ENCODE measurements at places on chromosomes 4 and X.

DNA sequence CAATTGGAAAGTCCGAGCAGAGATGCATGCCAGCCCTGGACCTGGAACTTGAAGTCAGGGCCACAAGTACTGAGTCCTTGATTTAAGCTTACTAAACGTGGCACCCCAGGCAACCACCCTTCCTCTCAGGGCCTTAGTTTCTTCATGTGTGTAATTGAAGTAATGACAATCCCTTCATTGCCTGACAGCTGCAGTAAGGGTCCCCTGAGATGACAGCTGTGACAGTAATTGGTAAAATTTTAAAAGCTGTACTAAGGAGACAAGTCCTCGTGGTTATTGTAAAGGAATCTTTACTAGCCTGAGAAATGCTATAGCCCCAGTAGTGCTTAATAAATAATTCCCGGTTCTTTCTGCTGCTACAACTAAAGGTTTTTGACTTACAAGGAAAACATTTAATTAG, 175.1 kb upstream of the RADX start:
- DNase-seq, result no peak

DNA sequence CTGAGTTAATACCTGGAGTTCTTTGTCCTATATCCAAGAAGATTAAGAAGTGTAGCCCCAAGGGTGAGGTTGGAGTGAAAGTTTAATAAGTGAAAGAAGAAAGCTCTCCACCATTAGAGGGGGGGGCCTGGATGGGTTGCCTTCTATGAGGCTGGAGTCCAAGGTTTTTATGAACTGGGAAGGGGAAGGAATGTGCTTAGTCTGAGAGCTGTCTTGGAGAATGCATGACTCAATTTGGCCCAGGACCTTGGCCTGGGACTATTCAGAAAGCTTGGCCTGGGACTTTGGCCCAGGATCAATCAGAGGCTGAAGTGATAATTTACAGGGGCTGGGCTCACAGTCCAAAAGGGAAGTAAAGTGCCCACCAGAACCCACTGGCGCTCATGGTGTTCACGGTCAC, 1049.0 kb upstream of the GRIA3 start:
- DNase-seq, result no peak

GRCh38 chr4:170229006-170229405, 139.2 kb upstream of the AADAT start:
- no peak for DNase-seq

GRCh38 chrX:152138388-152138784, at the start of gene MAGEA10:
Gene MAGEA10, minus strand, starts transcription at chrX:152138577. Its CDS starts 2,957 bp downstream, at chrX:152135620.
- DNase-seq, result no peak

DNA sequence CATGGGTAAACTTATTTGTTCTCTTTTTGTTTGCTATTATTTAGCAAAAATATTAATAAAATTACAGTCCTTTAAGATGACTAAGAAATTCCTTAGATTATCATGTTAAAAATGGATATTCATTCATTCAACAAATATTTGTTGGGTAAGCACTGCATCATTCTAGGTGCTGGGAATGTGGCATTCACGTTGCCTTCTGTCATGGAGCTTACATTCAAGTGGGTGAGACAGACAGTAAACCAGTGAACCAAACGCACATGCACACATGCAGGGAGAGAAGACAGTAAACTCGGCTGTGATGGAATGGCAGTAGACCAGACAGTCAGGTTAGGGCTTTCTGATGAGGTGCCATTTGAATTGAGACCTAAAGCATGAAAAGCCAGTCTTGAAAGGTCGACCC, 91.8 kb downstream of the STOX2 start:
- DNase-seq, result no peak

GRCh38 chrX:18542905-18543304, 117.5 kb downstream of the CDKL5 start:
- no peak for DNase-seq

DNA sequence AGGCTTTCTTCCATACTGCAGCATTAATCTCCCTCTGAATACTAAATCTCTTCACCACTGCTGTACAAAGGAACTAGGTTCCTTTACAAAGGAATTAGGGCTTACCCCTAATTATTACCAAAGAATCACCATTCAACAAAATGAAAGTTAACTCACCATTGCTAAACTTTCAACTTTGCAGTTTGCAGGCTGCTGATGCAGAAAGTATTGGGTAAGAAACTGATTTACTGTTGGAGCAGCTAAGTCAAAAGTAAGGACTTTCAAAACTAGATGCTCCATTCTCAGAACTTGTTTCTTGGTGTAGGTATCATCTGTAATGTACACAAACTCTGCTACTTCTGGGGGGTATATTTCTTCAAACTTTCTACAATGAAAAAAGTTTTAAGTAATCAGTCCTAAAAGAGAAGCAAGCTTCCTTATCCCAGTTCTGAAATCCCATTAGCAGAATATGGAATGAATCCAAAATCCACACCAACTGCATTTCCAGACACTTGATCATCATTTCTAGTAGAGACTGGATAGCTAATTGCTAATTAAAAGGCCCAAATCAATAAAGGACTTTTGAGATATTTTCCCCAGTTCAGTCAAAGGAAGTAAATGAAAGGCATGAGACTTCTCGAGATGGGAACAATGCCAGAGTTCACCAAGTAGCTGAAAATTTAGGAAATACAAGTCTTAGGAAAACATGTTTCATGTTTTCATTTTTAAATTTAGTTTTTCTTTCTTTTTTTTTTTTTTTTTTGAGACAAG, 4.3 kb downstream of the CCNA2 start:
- DNase-seq, result no peak

- no peak for DNase-seq
Observed at GRCh38 chrX:46913667-46914066, 1.4 kb downstream of the JADE3 start.

DNA sequence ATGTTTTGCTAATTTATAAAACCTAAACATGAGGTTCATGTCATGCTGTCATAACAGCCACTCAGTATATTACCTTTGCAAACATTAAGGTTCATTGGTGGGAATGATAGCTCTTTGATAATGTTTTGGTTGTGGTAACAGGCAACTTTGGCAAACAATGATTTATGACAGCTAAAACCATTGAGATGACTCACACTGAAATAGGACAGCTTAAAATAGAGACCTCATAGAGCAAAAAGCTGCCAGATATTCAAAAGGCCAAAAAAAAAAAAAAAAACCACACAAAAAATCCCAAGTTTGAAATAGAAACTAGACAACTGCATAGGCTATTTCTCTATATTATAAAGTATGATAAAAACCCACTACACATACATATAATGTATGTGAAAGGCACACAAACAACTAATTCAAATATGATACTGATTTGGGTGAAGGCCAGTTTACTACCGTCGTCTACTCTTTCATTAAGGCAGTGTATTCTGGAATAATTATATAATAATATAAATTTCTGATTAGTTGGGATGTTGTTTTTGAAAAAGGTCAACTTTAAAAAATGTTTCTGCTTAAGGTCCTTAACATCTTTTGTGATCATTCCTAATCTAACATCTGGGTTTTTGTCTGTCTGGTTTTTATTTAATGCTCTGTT, 646.0 kb upstream of the PITX2 start:
- DNase-seq, result no peak

GRCh38 chr4:86556791-86557415, 37.2 kb upstream of the PTPN13 start:
- DNase-seq, result no peak

GRCh38 chr4:180947425-180947824, 1295.8 kb upstream of the TENM3 start:
- no peak for DNase-seq

DNA sequence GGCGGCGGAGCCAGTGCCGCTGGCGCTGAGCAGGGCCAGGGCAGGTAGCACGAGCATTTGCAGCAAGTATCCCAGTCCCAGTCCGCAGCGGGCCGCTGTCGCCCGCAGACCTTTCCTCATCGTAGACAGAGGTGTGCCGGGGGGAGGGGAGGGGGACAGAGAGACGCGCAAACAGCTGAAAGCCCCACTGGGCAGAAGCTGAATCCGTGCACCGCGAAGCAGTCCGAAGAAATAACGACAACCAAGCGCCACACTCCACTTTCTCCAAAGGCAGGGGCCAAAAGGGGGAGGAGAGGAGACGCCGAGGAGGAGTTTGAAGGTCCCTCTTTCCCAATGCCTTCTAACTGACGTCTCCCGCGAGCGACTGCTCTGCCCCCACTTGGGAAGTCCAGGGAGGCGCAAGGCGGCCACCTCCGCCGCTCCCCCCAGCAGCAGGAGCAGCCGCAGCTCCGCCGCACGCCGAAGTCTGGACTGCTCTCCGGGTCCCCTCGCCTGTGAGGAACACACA, at the start of gene UNC5C:
Gene UNC5C, minus strand, starts transcription at position 236 of the 508 bp plus-strand sequence.
- DNase-seq, result no peak

DNA sequence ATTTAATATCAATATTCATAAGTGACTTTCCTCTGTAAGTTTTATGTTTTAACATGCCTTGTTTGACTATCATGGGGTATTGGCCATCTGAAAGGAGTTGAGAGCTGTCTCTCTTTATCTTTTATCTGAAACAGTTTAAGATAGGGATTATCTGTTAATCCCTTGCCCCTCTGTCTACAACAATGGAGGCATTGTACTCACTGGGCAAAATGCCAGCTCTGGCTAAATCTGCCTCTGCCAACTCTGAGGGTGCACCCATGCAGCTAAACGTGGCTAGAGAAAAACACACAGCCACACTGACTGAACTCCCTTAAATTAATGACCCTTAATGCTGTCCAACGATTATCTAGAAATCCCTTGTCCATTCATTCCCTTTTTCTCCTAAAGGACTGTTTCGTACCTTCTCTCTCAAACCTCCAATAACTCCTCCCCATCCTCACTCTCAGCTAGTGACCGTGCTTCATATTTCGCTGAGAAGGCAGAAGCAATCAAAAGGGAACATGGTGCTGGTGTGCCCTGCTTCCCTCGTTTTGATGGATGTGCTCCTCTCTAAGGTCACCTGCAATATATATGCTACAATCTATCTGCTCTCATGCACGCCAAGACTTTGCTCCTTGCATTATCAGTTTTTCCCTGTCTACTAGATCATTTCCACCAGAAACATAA, 10.3 kb downstream of the PHKA2 start:
- no peak for DNase-seq

GRCh38 chr4:74543231-74543781, 98.4 kb downstream of the AREG start:
- no peak for DNase-seq

GRCh38 chrX:38982370-38982769, 181.1 kb downstream of the MID1IP1 start:
- DNase-seq, result no peak

GRCh38 chr4:133465022-133465421, 315.9 kb downstream of the PCDH10 start:
- DNase-seq, result no peak

DNA sequence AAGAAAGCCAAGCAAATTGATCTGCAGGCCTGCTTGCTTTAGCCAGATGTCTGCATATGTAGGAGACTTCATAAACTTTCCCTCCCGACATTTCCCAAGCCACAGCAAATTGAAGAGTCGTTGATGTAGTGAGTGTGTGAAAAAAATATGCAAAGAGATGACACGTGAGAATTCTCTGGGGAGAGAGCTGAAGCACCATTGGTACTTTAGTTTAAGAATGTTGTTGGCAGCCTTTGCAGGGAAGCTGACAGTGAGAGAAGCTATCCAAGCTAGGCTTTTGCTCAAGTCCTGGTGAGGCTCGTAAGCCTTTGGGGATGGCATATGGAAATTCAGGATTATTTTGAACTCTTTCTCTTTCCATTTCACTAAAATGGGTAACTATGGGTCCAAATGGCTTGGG, 87.5 kb downstream of the GLRA2 start:
- no peak for DNase-seq

- DNase-seq, result no peak
Observed at GRCh38 chrX:13863324-13863723, 46.4 kb upstream of the GPM6B start.

GRCh38 chrX:38992441-38993096, 191.3 kb downstream of the MID1IP1 start:
- DNase-seq, result no peak

- DNase-seq, result no peak
Observed at GRCh38 chrX:15413101-15413500, 28.9 kb upstream of the VEGFD start.

- DNase-seq, result no peak
Observed at GRCh38 chrX:10038585-10038984, 71.4 kb downstream of the CLDN34 start.

- no peak for DNase-seq
Observed at GRCh38 chrX:126164226-126164625, 1.9 kb downstream of the DCAF12L2 start.

- no peak for DNase-seq
Observed at GRCh38 chr4:1356181-1356998, 9.4 kb downstream of the UVSSA start.

DNA sequence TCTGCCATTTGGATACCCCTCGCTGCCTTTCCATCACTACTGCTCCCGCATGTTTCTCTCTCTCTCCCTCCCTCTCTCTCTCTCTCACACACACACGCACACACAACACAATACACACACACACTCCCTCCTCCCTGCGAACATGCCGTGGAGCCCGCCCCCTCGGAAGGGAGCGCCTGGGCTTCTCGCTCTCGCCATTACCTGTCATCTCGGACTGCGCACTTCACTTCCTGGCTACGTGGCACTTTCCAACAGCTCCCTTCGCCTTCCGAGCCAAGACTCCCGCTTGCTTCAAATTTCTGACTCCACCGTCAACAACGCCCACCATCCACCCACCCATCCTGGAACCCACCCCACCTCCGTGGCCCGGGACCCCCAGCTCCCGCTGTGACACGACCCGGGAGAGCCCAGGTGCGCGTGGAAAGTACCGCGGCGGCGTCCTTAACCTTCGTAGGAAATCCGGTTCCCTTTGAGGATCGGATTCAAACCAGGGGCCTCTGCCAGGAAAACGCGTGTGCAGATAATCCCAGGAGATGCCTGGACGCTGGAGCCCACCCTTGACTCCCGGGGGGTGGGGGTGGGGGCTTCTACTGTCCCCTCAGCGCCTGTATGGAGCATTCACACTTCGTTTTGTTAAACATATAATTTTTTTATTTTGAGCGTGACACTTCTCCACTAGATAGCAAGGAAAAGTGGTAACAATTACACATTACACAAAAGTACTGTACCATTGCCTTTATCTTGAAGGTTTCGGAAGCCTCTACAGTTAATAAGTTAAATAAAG, 12.5 kb downstream of the ARX start:
- DNase-seq, result no peak

DNA sequence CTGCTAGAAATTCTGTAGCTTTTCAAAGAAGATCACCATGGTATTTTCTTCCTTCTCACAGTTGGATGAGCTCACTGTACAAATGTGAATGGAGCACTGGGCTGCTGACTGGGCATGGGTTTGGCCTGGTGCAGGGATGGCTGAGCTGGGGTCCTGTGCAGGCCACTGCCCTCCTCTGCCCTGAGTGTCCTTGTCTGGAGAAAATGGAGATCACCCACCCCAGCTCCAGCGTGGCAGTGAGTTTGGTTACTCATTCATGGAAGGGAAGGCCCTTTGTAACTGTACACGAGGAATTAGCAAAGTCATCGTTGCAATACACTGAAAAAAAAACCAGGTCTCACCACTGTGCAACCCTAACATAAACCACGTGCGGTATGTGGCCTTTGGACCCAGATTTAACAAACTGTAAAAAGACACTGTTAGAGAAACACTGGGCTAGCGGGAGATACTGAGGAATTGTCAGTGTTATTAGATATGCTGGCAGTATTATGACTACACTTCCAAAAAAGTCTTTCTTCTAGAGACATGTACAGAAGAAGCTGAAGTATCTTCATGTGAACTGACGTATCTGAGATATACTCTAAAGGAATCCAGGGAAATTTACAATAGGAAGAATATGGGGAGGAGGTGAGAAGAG, 16.1 kb upstream of the TBC1D14 start:
- no peak for DNase-seq
